Esophagus mucosa (tissue), 1 donor: ENCODE measurements at places on chromosomes 1 and 21.

DNA sequence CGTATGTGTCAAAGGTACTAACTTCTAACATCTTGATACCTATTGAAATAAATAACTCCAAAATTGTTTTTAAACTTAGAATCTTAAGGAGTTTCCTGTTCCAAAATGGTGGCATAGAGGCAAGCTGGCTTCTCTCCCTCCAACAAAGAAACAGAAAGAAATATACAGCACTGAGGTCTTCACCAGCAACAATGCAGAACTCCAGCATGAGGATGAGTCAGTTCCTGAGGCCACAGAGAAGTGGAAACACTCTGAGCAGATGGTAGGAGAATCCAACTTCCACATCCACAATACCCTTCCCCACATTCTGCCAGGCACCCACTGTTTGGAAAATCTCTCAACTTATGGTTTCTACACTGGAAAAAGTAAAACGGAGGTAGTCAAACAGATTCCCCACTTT lies 12.2 kb upstream of the PPIH start:
- ATAC-seq, result no peak

DNA sequence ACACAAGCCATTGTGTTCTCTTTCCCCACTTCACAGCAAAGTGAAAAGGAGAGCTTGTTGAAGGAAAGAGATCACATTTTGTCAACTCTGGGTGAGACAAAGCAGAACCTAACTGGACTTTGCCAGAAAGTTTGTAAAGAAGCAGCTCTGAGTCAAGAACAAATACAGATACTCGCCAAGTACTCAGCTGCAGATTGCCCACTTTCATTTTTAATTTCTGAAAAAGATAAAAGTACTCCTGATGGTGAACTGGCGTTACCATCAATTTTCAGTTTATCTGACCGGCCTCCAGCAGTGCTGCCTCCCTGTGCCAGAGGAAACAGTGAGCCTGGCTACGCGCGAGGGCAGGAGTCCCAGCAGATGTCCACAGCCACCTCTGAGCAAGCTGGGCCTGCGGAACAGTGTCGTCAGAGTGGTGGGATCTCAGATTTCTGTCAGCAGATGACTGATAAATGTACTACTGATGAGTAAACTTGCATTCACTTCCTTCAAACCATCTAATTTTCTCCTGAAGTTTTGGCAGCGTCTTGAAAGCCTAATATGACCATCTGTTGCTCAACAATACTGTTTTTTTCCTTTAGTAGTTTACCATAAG lies 43.7 kb downstream of the BACH1 start:
- ATAC-seq, result peak; percentile 65

DNA sequence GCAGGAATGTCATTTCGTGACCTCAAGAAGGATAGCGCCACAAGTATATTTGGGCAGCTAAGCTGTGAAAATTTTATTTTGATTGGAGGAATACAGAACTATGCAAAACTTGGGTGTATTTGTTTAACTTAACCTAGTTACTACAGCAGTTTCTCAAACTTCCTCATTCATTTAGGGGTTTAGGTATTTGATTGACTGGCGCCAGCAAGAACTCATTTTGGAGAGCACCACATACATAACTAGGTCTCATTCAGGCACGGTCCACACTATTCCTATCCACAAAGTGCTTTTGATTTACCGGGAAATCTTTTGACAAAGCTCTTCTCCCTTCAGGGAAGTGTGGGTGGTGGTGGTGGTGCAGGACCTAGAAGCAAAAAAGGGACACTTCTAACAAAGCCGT lies 155.1 kb upstream of the NRIP1 start:
- ATAC-seq, result no peak

DNA sequence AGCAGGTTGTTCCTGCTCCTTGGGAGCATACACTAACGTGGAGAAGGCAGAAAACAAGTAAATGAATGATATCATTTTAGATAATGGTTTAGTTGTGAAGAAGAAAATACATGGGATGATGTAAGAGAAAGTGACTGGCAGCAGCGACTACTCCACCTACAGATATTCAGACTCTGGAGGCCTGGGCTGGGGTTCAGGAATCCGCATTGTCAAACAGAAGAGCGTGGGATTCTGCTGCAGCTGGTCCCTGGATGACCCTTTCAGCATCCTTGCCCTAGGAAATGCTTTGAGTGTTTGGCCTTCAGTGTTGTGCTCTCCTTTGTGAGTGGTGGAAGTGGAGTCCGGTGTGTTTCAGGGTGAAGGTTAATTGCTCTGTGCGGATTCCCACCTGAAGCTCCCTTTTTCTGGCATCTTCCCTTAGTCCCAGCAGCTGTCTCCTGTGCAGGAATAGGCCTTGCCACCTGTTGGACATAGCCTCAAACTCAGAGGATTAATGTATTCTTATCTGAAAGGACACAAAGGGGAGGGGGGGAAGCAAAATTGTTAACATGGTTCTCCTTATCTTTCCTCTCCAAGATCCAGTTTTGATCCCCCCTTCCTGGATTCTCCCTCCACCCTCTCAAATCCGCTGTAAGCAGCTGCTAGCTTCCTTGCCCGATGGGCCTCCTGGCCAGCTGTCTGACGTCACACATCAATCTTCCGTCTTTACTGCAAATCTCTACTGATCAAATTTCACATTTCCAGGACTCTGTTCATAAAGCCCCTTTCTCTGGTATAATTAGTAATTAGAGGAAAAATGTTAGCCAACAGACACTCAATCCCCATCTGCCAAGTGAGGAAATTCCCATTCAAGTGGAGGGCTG lies 68.3 kb upstream of the SPAG17 start:
- ATAC-seq, result no peak

DNA sequence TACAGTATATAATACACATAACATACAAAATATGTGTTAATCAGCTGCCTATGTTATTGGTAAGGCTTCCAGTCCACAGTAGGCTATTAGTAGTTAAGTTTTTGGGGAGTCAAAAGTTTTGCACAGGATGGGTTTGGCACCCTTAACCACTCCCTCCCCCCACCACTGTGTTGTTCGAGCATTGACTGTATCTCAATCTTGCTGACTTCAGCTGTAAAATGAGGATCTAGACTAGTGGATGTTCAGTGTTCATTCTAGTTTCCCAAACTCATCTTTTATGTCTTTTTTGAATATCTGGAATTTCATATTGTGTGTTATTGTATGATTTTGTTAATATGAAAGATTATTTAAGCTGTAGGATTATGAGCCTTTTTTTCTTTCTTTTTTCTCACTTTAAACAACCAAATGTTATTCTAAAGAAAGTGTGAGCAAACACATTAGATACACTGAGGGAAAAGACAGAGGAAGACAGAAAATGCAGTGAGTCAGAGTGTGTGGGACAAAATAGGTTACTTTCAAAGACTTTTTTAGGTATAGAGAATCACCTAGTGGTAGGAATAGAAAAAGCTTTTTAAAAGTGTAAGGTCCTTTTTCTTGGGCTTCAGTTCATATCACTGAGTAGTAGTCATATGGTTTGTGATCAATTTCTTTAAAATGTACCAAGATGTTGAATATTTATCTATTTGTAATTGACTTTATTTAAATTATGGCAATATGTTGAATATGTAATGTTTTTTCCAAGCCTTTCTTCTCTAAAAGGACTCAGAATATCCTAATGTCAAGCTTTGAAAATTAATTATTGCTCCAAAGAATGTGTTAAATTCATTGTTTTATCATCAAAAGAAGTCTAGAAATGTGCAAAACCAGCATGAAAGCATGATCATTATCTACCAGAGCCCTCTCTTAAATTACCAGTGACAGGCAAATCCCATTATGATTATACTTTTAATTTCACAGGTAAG lies 17.9 kb upstream of the CENPF start:
- ATAC-seq, result peak; percentile 79

- ATAC-seq, result no peak
These were observed 398.3 kb downstream of the SEC16B start for GRCh38 chr1:177571485-177572076.

GRCh38 chr1:159892944-159893343 lies 7.0 kb downstream of the CFAP45 start:
- ATAC-seq, result no peak

DNA sequence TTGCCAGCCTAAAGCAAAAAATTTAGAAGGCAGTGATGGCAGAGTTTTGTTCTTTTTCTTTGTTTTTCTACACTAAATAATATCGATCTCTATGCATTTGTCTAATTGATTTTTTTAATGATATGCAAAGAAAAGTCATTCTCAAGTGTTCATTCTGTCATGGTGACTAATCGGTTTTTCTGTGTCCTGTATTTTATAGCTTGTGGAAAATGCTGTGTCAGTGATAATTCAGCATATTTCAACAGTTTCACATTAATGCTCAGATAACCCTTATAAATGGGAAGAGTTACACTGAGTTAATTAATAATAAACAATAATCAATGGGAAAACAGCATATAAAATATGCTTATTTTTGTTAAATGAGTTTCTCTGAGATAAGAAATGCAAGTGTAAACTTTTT lies 824.9 kb downstream of the AMY1C start:
- ATAC-seq, result no peak

GRCh38 chr1:165861911-165862310 lies 34.5 kb downstream of the UCK2 start:
- no peak for ATAC-seq
